ENCODE measurements at places on chromosomes 4 and X.

- no peak for DNase-seq
Measured at GRCh38 chr4:108533245-108533844, 87.0 kb upstream of the RPL34 start.

DNA sequence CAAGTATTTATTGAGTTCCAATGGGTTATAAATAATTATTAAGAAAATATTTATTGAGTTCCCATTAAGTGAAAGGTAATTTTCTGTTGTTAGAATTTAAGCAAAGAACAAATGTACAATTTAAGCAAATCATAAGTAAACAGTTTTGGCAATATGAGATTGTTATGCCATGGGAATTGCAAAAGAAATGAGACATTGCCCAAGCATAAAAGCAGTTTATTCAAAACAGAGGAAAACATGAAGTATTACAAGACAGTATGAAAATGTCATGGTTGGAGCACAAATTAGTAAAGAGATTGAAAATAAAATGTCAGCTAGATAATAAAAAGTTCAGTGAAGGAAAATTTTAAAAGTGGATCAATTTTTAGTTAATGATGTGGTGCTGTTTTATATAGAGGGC, 706.1 kb upstream of the EPHA5 start:
- DNase-seq: no peak

DNA sequence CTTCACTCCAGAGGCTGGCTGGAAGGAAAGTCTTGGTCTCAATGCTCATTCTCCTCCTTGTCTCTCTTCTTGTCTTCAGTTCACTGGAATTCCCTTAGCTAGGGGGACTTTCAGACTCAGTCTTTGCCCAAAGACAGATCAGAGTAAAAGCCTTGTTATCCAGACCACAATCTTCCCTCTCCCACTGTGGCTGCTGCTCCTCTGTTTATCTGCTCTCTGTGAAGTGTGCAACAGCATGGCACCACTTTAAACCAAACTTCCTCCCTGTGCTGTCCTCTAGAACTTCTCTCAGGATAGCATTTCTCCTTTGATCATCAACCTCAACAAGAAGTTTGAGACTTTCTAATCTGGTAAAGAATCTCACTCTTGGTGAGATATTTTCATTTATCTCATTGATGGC, 530.1 kb upstream of the SLIT2 start:
- DNase-seq: no peak

- no peak for DNase-seq
Measured at GRCh38 chr4:80069108-80069836, 3.8 kb downstream of the ANTXR2 start.

- DNase-seq: no peak
Measured at GRCh38 chr4:6329478-6330383, 60.1 kb downstream of the WFS1 start.

DNA sequence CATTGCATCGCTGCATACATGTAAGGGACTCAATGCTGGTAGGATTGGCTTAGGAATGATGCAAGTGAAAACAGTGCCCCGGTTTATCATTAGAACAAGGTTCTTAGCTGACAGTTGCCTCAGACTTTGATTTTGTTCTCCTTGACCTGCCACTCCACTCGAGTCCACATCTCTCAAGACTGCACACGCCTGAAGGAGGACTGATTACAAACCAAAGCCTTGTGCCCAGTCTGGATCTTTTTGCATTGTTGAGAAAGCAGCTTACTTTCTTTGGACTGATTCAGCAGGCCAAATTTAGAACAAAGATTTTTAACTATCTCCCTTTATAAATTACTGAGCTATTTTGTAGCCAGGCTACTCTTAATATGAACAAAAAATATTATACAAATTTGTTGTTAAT, 125.6 kb downstream of the PTTG2 start:
- no peak for DNase-seq

DNA sequence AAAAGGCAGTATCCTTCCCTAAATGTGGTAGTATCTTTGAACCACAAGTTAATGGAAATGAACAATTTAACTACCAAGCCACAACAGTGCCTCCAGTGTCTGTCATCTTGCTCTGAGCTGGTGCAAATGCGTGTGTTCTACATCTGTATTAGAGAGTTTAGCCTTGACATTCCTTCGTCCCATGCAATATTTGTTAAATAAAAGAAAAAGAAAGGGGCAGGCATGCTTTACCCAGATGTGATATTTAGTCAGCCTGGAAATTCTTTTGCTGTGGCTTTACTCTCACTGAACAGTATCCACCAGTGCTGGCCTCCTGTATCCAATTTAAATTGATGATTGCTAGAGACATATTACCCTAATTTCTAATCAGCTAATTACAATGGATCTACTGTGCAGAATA, 310.5 kb downstream of the CFAP299 start:
- DNase-seq: no peak

DNA sequence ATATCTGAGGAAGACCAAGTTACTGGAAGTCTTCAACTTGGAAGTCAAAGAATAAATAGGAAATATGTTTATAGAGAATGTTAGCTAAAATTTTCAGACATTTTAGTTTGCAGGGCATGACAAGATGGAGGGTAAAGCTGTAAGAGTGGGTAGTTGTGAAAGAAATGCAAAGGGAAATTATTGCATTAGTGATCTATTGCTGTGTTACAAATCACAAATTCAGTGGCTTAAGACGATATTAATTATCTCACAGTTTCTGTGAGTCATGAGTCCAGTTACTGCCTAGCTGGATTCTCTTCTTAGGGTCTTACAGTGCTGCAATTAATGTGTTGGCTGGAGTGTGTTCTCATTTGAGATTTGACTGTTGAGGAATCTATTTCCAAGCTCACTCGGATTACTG, 62.9 kb upstream of the CAMK2D start:
- DNase-seq: no peak

- DNase-seq: no peak
Measured at GRCh38 chrX:97597954-97598353, 714.2 kb downstream of the RPA4 start.

- DNase-seq: no peak
Measured at GRCh38 chrX:126550816-126551215, 1.8 kb downstream of the DCAF12L1 start.

GRCh38 chr4:168317621-168318020, 931 bp downstream of the DDX60 start:
- no peak for DNase-seq

- no peak for DNase-seq
Measured at GRCh38 chrX:104697294-104697693, 131.3 kb downstream of the IL1RAPL2 start.

DNA sequence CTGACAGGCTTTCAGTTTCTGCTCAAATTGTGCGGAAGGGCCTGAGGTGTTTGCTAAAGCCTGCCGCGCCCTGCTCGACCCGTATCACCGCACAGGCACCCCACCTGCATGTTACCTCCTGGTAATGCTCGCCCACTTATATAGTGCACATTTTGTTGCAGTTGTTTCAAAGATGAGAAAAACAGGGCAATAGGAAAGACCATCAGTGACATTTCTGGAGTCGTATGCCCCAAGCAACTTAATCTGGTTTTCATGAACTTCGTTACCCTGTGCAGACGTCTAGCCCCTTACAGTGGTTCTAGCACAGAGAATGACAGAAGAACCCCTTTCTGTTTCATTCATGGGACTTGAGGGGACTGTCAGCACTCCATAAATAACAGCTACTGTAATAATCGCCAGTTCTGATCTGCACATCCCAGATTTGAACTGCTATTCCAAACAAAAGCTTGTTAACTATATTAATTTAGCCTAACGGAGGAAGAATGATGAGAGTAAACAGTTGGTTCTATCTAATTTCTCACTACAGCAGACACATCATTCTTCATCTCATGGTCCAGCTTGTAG, 940 bp upstream of the DCTD start:
- no peak for DNase-seq

GRCh38 chr4:73765296-73765695, 24.9 kb downstream of the CXCL8 start:
- DNase-seq: no peak

GRCh38 chrX:146433771-146434170, 375.8 kb upstream of the CXorf51B start:
- DNase-seq: no peak

- DNase-seq: no peak
Measured at GRCh38 chr4:118757761-118758251, 72.6 kb downstream of the METTL14 start.

- DNase-seq: no peak
Measured at GRCh38 chrX:25204182-25204581, 188.4 kb upstream of the ARX start.

- DNase-seq: no peak
Measured at GRCh38 chr4:145739845-145740244, 59.9 kb downstream of the C4orf51 start.

DNA sequence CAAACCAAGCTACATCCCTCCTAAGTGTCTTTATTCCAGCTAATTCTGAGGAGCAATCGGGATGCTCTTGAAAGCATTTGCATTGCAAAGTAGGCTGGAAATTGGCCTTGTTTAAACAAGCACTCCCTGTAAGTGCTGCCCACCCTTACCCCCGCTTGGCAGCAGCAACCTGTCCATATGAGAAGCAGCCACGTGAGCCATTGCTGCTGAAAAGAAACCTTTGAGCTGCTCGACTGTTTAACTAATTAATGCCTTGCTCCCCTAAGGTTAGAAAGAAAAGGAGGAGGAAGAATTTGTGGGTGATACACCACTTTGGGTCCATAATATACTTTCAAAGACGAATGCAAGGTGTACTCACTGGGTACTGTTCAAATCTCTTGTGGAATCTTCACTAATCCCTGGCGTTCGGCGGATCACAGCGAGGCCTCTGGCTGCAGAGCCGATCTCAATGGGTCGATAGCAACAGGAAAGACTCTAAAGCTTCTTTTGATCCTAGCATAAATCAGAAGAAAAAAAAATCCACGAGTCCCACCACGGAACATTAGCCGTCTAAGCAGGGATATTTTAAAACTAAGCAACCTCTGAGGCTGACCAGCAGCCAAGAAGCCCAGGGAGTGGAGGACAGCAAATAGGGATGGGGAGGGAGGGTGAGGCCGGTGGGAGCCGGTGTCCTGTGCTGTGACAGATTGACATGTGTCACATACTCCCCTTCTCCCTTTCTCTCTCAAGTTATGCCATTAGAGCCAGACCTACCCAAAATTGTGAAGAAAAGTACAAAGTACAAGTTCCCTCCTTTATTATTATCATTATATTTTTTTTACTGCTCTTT, 37.2 kb upstream of the MGST2 start:
- no peak for DNase-seq

DNA sequence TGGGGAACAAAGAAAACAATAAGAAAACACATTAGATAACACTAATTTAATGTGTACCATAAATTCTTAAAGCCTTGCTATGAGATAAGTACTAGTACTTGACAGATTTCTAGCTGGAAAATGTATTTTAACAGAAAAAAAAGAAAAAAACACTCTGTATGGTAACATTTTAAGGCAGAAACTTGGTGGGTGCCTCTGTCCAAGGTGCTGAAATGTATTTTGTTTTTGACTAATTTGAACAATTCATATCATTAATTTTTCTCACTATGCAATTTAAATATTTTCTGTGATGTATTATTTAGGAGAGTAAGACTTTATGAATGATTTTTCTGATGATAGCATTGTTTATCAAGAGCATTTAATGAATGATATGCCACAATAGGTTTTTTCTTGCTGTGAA, 107.5 kb downstream of the GABRG1 start:
- DNase-seq: no peak

- no peak for DNase-seq
Measured at GRCh38 chr4:10201381-10202223, 85.0 kb upstream of the WDR1 start.

DNA sequence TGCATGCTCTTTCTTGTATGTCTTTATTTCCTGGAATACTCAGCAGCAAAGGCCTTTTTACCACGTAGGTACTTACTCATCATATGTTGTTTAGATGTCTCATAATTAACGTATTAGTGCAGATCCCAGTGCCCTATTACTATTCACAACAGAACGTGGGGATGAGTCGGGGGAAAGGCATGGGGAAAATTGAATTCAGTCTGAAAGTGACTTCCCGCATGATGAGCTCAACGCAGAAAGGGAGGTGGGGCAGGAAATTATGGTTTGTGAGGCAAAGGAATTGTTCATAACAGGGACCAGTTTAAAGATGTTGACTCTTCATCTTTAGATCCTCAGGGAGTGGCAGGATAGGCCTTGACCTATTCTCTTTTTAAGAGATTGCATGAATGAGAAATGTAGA, 2.0 kb upstream of the TMPRSS11D start:
- no peak for DNase-seq

DNA sequence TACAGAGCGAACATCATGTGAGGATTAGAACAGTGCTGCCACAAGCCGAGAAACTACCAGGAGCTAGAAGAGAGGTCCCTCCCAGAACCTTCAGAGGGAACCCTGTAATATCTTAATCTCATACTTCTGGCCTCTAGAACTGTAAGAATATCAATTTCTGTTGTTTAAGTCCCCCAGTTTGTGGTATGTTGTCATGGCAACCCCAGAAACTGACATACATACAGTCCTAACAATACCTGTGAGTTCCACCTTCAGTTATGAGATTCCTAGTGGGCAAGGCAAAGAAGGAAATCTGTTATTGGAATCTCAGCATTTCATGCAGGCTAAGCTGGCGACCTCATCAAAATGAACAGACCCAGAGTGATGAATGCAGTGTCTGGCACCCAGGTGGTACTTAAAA, 42.5 kb downstream of the ZBTB49 start:
- DNase-seq: no peak

GRCh38 chrX:100356351-100356896, 53.6 kb downstream of the PCDH19 start:
- no peak for DNase-seq

DNA sequence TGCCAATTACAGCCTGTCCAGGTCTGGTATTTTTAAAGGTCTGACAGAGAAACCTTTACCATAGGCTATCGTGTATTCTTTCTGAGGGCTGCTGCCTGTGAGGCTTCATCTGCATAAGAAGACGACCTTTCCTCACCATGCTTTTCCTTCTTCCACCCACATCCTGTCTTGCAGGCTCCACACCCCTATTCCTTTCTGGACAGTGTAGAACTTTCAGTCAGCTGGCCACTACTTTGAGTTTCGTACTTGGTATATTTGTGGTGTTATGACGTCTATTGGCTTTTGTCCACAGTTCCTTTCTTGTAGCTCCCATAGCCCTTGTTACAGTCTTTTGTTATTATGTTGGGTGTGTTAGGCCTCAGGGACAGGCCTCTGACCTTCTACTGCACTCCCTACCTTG, 311.4 kb downstream of the RAPGEF2 start:
- no peak for DNase-seq

- no peak for DNase-seq
Measured at GRCh38 chr4:2592572-2592971, 56.1 kb downstream of the FAM193A start.

DNA sequence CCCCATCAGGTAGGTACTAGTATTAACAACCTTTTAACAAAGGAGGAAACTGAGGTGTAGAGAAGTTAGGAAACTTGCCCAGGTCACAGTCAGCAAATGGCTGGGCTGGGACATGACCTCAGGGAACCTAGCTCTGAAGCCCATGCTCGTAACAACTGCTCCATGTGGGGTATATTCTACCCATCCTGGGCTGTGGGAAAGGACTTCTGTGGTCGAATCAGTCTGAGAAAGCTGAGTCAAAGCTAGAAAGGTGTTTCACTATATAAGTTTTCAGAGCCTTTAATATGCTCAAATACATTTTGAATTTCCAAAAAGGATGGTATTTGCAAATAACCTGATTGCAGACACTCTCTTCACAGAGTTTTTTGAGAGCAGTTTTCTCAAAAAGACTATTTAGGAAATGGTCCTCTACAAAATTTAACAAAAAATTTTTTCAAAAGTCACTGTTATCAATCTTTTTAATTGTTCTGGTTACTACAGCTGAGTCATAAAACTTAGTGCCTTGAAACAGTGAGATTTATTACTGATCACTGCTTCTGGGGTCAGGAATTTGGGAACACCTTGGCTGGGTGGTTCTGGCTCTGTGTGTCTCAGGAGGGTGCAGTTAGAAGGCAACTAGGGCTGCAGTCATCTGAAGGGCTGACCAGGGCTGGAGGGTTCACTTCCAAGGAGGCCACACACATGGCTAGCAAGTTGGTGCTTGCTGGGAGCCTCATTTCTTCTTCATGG, 53.6 kb downstream of the NSG1 start:
- DNase-seq: no peak
